ENCODE measurements at places on chromosomes 12 and 14. TPM values are rescaled to one million over a fixed set of nuclear protein-coding genes. Genes with fewer than 3 reads are reported as not detected.

GRCh38 chr12:21672146-21672545 is 14.5 kb upstream of the LDHB start:
- DNase-seq = no peak

DNA sequence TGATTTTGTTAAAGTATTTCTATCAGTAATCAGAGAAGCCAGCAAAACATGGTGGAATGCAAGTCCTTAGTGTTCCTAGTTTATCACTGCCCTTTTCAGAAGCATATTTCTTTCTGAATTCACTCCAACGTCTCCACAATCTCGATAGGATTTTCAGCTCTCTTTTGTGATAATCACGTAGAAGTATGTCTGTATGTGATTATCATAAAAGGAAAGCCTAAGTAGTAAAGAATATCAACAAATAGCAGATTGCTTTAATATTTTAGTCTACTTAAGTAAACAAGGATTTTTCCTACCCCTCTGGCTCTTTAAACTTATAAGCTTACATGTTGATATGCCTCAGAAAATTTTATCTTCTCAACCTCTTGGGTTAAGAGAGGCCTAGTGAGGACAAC is 147.4 kb upstream of the NUDT4 start:
- DNase-seq = no peak

- DNase-seq = peak; percentile 95
Measured at GRCh38 chr12:82358200-82359114, at the start of the genes CCDC59 and METTL25. TSS of gene CCDC59 (minus strand) at chr12:82358387. CDS start at chr12:82358376, 11 bp downstream. TSS of gene METTL25 (plus strand) at chr12:82358529. CDS start at chr12:82358566, 37 bp downstream.

GRCh38 chr14:68492381-68493151 is 300.3 kb downstream of the ZFP36L1 start:
- no peak for DNase-seq

DNA sequence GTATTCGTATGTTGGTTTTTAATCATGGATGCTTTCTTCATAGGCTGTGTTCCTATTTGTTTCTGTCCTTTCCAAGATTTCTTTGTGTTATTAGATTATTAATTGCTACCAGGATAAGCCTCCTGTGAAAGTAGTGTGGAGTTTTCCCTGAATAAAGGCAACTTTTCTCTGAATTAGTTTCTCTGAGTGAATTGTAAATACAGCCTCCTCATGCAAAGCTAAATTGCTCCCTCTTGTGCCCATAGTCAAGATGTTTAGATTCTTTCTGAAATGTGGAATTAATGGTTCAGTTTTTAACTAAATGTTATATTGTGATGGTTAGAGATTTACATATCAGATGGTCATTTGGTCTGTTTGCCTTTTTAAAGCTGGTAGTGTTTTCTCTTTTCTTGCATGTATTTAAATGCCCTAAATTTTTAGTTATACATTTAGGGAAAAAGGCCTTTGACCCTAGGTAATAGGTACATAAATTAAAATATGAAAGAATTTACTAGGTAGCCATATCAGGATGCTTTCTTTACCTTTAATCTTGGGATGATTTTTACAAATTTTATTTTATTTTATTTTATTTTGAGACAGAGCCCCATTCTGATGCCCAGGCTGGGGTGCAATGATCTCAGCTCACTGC is 8.9 kb downstream of the APAF1 start:
- no peak for DNase-seq

DNA sequence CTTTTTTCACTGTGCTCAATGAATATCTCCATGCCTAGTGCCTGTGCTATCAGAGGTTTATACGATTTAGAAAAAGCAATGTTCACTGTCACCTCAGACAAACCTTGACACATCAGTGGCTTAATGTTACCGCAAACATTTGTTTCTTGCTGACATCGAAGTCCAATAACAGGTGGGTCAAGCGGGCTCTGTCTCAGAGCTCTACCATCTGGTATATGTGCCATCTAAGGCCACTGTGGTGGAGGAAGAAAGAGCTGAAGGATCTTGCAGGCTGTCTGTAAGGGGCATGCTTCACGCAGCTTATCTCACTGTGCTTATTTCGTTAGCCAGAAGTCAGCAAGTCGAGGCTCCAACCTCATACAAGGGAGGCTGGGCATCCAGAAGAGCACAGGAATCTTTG is 189.5 kb upstream of the NTF3 start:
- DNase-seq = no peak

- no peak for DNase-seq
Measured at GRCh38 chr12:132491761-132492378, 1.9 kb downstream of the FBRSL1 start.

RHNO1 gene
- 29.9 TPM for total RNA-seq

SYT1 gene
- not detected for total RNA-seq

Measured in CD4-positive, CD25-positive, alpha-beta regulatory T cell (primary cell).